Stimulated activated CD8-positive, alpha-beta memory T cell treated with anti-CD3 and anti-CD28 coated beads, Interleukin-7, amount 100 ng/mL, for 4 hours (primary cell): ENCODE measurements at places on chromosomes 1 and 21.

DNA sequence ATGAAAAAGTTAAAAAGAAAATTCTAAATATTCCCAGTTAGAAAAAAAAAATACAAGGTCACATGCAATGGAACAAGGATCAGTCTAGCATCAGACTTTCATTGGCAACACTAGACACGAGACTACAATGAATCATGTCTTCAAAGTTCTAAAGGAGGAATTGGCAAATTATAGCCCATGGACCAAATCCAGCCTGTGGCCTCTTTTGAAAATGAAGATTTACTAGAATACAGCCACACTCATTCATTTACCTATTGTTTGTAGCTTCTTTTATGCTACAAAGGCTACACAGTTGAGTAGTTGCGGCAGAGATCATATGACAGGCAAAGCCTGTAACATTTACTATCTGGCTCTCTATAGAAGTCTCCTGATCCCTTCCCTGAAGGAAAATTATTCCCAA is 71.4 kb downstream of the MRPL39 start:
- DNase-seq, result no peak

DNA sequence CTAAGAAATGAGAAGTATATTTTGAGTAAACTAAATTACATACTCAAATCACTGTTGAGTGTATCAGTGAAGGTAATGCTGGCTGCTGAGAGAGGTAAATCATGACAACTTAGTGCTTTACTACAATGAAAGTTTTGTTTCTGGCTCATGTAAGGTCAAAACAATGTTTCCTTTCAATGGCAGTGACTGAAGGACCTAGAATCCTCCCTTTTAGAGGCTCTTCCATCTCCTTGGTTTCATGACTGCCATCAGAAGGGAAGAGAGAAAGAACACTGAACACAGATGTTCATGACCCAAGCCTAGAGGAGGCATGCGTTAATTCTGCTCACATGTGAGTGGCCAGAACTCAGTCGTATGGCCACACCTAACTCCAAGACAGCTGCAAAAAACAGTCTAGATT is 130.6 kb downstream of the AKT3 start:
- DNase-seq, result no peak

DNA sequence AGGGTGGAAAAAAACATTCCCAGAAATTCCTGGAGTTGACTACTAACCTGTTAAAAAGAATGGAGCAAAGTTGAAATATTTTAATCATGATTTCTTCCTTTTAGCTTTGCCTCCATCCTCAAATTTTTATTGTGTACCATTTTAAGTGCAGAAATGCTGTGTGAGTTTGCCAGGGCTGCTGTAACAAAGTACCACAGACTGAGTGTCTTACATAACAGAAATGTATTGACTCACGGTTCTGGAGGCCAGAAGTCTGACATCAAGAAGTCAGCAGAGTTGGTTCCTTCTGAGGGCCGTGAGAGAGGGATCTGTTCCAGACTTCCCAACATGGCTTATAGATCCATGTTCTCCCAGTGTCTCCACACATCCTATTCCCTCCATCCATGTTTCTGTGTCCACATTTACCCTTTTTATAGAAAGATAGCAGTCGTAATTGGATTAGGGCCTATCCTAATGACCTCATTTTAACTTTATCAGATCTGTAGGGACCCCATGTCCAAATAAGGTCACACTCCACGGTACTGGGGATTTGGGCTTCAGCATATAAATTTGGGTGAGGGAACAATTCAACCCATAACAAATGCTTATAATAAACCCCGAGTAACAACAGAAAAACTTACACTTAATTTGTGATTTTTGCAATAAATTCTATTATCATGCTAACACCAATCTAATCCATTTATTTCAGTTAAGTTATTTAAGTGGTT is 12.7 kb downstream of the SNX7 start:
- no peak for DNase-seq

- DNase-seq, result no peak
Measured at GRCh38 chr1:224432672-224433040, 1.9 kb downstream of the WDR26 start.

DNA sequence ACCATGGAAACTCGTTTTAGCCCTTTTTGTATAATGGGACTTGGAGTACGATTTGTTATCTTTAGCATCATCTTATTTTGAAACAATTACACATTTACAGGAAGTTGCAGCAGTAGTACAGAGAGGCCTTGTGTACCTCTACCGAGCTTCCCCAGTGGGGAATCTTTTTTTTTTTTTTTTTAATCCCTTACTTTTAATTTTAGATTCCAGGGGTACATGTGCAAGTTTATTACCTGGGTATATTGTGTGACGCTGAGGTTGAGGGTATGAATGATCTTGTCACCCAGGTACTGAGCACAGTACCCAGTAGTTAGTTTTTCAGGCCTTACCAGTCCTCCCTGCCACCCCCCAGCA is 45.9 kb downstream of the HHAT start:
- no peak for DNase-seq

DNA sequence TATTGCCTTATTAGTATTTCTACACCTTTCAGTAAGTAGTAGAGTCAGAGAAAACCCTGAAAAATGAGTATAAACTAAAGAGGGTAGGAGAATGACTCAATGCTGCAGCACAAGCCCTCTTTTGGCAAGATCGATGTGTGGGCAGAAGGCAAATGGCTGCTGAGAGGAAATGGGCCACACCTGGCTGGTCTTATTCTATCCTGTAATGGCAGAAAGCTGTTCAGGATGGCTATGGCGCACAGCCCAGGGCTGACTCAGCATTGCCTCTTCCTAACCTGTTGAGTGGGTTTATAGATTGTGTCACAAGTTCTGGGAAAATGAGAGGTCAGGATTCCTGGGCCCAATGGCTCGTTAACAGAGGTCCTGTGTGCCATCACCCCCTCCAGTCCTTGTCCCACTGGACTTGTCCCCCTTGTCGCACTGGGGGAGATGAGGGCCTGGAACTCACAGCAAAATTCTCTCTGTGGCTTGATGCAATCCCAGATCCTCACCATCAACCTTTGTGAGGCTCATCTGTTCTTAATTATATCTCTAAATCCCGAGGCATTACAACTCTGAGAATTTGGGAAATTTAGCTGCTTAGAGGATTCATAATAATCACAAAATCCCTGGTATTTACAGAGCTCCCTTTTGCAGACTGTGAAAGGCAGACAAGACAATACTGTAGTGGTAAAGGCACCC is 13.2 kb downstream of the HMGB4 start:
- no peak for DNase-seq

- DNase-seq, result no peak
Measured at GRCh38 chr21:33539616-33540015, 2.3 kb downstream of the GART start.

DNA sequence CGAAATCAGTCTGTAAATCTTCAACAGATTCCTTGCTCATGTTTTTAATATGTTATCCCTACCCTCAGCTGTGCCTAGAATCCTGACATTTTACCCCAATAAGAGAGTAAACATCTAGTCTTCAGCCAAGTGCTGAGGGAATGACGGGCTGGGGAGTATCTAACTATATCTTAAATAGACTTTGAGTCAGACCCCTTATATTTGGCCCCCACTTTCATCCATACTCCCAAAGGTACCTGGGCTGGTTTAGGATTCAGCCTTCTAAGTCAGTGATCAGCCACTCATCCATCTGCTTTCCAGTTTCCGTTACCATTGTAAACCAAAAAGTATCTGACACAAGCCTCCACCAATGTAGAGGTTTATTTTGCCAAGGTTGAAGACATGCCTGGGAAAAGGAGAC is 36.1 kb upstream of the CNIH3 start:
- no peak for DNase-seq

DNA sequence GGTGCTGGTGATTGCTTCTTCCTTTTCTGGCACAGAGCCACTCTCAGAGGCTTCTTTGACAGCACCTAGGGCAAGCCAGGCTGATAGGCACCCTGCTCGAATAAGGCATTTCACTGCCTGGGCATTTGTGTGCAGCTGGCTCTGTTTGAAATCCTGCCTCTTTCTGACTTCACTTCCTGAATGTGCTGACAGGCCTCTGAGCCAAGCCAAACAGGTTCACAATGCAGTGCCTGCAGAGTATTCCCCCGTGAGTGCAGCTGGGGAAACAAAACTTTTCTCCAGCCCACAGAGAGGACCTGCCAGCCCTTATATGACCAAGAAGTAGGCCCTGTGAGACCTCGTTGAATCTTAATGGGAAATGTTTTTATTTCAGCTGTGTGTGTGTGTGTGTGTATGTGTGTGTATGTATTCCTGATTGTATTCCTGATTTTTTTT is 10.4 kb downstream of the JUN start:
- no peak for DNase-seq

DNA sequence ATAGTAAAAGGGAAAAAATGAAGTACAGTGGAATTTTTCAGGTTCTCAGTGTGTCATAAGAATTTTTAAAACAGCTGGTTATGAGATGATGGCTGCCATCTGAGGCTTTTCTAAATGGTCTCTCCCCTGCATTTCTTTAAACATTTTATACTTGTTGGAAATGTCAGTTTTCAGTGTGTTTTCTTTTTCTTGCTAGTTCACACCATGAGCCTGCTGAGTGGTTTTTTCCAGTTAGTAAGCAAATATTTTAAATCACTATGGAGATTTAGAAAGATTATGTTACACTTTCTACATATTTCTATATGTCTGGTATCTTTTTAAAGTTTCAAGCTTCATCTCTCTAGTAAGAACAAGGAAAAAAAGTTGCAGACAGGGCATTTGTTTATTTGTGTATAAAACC is 9.6 kb downstream of the RBM15 start:
- DNase-seq, result no peak

- no peak for DNase-seq
Measured at GRCh38 chr1:41661428-41662060, 177.1 kb upstream of the EDN2 start.

DNA sequence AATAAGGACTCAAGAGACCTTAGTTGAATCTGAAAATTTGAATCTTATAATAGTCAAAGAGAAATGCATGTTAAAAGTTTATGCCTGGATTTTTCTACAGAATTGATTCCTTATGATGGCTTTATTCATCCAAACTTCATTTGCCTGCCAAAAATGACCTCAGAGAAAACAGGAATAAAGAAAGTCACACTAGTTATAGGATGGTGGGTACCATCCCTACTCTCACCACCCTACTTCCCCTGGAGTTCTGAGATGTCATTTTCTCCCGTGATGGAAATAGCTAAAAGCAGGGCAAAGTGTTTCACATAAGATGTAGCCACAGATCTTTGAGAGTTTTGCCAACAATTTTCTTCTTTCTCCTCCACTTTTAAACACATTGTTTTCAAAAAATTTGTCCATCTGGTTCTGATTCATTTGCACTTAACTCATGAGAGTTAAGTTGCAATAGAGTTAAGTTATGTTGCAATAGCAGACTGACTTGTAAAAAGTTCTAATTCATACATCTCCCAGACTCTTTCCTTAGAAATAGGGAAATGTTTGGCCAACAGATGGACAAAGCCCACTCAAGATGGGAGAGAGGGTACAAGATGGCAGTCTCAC is 384.6 kb downstream of the PLPP3 start:
- DNase-seq, result no peak

DNA sequence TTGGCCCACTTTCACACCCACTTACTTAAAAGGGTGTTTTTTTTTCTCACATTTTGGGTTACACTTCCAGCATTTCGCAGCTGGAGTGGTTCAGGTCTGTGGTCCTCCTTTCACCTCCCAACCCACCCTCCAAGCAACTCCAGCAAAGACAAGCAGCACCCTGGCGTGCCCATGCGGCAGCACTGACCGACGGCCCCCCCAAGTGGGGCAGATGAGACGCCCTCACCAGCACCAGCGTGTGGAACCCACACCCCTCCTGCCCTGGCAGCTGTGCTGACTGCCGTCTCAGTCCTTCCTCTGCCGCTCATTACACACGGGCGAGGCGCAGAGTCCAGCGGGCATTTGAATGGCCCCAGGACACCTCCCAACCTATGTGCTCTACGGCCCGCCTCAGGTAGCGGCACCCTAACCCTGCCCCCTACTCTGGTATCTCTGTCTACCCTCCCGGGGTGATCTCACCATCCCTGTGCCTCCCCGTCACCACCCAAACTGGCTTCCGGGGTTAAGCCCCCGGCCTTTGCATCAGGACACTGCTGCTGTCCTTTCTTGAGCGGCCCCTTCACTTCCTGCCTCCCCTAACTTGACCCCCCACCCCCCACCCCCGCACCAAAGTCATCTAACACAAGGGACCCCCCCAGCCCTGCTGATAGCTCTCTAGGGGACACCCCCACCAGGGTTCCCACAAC is 10.9 kb downstream of the LSS start:
- no peak for DNase-seq

GRCh38 chr1:38068220-38068979 is 21.8 kb upstream of the POU3F1 start:
- no peak for DNase-seq

GRCh38 chr1:94608852-94609530 is 67.4 kb upstream of the F3 start:
- DNase-seq, result no peak

GRCh38 chr1:16138772-16139221 is 17.1 kb downstream of the EPHA2 start:
- no peak for DNase-seq

DNA sequence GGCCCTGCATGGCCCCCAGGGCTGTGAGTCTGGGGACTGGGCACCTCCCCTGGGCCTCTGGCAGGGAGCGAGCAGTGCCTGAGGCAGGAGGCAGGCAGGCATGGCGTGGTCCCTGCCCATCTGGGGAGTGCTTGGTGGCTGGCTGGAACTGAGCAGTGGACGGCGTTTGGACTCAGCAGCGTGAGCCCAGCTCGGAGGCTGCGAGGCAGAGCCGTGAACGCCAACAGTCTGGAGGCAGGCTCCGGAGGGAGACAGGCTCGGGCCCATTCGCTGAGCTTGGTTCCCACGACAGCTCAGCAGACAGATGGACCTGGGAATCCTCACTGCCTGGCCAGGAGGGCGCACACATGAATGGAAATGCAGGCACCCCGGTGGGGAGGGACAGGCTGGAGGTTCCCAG is 160.7 kb upstream of the POU3F1 start:
- no peak for DNase-seq

GRCh38 chr1:52544665-52545525 is 8.0 kb downstream of the TUT4 start:
- DNase-seq, result no peak

GRCh38 chr21:25441835-25442234 is 165.4 kb downstream of the MRPL39 start:
- DNase-seq, result no peak

- no peak for DNase-seq
Measured at GRCh38 chr21:35451276-35451675, 402.2 kb upstream of the RUNX1 start.

- no peak for DNase-seq
Measured at GRCh38 chr1:151312411-151312810, 14.8 kb downstream of the PI4KB start.

DNA sequence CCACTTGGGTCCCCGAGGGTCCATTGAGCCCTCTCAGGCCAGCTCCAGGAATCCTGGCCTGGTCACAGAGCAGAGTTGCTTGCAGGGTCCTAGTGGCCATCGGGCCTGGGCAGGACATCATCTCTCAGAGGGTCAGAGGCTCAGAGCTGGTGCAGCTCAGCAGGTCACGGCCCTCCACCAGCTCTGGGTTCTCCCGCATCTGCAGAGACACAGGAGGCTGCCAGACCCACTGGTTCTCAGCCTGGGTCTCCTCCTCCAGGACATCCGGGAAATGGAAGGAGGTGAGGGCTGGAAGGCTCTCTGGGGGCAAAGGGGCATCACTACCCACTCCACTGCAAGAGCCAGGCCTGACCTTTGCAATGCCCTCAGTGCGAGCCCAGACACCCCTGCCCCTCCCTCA is 6.5 kb downstream of the TMEM54 start:
- DNase-seq, result no peak

GRCh38 chr1:240572328-240572727 is 39.6 kb downstream of the GREM2 start:
- DNase-seq, result no peak
